ENCODE measurements at places on chromosomes 12 and 14.

DNA sequence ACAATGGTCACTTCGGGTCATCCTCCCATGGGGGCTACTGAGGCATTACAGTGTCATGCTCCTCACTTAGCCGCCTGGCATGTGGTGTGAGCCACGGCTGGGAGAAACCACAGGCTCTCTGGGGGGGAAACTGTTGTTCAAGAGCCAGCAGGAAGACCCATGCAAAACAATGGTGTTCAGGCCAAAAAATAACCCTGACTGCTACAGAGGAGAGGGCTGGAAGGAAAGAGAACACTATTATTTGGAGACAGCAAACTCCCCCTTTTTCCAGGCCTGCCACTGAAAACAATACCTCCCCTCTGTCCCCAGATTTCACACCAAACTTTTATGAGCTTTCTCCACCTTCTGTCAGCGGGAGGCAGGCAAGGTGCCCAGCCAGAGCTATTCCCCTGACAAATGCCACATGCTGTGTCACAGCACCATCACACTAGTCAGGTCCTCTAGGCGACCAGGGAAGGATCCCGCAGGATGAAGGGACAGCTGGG, 83.7 kb downstream of the CHGA start:
- DNase-seq = no peak

- no peak for DNase-seq
Measured at GRCh38 chr14:67595392-67595791, 4.7 kb downstream of the PIGH start.

DNA sequence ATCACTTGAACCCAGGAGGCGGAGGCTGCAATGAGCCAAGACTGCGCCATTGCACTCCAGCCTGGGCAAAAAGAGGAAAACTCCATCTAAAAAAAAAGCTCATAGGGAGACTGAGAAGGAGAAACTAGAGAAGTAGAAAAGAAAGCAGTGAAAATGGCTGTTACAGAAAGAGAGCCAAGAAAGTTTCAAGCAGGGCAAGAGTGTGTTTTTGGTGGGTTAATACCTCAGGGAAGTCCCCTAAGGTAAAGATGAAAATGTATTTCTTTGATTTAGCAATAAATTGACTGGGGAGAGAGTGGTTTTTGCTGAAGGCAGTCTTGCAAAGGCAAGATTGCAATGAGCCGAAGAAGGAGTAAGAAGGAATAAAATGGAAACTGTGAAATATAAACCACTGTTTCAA, 10.0 kb upstream of the DUSP16 start:
- no peak for DNase-seq

DNA sequence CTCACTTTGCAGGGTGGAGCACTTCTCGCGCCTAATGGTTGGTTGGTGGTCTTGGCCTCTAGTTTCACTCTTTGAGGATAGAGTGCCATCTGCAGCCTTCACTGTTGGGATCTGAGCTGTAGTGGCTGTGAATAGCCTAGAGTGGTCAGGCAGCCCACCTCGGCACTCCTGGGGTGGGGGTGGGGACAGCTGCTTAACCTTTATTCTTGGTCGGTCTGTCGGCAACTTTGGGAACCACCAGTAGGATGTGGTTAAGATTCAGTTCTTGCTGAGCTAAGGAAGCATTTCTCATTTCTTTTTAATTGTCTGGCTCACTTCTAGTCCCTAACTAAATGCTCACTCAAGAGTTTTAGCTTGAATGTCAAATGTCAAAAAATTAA, 21.1 kb downstream of the TMBIM6 start:
- DNase-seq = no peak

DNA sequence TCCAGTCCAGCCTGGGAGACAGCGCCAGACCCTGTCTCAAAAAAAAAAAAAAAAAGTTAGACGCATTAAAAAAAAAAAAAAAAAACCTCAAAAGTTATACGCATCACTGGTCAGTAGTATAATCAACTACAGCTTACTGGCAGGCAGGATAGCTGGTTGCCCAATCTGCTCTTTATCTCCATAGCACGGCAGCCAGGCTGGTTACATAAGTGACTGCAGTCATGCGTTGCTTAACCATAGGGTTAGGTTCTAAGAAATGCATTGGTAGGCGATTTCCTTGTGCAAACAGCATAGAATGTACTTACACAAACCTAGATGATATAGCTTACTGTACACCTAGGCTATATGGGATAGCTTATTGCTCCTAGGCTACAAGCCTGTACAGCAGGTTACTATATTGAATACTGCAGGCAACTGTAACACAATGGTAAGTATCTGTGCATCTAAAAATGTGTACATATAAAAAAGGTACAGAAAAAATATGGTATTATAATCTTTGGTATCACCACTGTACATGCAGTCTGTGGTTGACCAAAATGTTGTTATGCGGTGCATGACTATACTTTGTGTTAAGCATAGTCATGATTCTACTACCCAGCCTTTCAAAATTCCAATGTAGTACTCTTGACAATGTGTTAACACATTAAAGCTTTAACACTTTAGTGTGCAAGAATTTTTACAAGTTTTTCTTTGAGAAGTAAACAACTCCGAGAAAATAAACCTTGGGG, 8.1 kb downstream of the L2HGDH start:
- DNase-seq = no peak

DNA sequence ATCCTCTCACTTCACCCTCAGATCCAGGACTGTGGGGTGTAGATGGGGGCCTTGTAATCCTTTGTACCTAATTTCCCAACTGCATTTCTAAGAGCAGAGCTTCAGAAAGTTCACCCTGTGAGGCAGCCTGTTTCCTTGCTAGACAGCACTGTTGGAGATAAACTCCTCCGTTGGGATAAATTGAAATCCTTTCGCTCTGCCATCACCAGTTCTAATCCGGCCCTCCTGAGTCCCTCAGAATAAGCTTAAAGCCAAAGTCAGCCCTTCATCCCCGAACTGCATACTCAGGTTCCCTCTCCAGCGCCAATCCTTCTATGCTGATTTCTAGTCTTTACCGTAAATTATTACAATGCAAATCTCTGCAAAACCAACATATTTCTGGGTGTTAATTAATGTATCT, 114.7 kb downstream of the PRMT8 start:
- no peak for DNase-seq

DNA sequence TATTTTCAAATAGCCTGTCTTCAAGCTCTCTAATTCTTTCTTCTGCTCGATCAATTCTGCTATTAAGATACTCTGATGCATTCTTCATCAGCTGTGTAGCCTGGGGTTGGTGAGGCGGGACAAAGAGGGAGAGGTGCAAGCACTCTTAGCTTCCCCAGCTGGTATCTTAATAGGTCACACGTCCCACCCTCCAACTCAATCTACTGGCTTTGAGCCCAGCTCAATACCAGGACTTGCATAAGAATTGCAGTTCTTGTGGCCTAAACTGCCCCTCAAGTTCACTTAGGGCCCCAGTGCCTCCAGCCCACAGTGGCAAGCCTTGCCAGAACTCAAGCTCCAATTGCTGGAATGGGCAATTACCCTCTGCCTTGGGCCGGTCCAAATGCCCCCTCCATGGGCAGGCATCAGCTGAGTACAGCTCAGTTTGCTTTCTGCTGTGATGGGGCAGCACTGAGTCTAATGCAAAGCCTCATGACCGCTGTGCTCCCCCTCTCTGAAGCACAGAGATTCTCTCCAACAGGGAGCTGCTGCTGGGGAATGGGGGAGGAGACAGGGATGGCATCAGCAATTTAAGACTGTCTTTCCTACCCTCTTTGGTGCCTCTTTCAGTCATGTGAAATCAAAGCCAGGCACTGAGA, 5.6 kb upstream of the SPATA7 start:
- DNase-seq = no peak

GRCh38 chr14:105203057-105203531, 22.0 kb upstream of the NUDT14 start:
- peak; percentile 86 for DNase-seq

GRCh38 chr14:89648510-89648909, 231.5 kb upstream of the FOXN3 start:
- DNase-seq = no peak

GRCh38 chr12:34022079-34022830, at the start of gene ALG10:
Gene ALG10 (plus strand): TSS chr12:34022496. CDS start chr12:34022600, 104 bp downstream.
- peak; percentile 74 for DNase-seq

DNA sequence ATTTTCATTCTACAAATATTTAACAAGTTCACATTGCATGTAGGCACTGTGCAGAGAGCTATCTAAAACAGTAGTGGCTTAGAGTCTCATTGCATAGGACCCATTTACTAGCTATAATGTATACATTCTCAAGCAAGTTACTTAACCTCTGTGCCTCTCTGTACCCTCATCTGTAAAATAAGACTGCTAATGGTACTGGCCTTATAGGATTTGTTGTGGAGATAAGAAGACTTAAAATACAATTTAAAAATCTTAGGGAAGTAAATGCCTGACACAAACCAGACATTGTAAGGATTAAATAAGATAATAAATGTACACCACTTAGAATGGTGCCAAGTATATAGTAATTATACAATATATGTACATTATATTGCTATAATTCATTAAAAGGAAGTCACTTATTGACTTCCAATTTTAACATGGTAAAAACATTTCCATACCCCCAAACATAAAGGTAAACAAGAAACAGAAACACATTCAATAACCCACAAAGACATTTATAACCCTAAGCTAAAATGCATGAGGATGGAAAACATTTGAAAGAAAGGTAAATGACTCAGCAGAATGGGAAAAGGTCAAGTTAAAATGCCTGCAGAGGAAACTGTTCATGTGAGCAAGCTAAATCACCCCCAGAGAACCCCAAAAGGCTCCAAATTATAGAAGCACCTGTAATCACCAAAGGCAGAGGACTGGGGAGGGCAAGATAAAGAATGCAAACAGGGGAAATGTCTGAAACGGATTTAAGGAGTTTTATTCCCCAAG, 30.8 kb downstream of the RPS6KA5 start:
- DNase-seq = no peak

GRCh38 chr12:52213564-52214420, 19.3 kb upstream of the KRT7 start:
- DNase-seq = peak; percentile 88

GRCh38 chr14:31229638-31230572, 22.3 kb upstream of the HECTD1 start:
- DNase-seq = peak; percentile 50

DNA sequence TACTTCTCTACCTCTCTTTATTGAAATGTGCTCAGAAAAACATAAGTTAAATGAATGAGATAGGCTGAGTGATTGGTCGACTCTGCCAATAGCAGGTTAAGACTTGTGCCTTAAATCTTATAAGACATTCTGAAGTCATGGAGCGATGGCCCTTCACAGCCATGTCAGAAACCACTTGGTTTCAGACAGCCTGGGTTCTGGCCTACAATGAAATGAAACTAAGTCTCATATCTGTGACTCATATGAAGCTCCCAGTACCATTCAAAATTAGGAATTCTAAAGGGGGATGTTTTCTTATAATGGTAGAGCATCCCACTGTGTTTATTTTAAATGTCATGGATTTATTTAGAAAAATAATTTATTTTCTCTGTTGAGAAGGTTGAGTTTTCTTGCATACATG, 42.6 kb downstream of the PLXNC1 start:
- DNase-seq = no peak

DNA sequence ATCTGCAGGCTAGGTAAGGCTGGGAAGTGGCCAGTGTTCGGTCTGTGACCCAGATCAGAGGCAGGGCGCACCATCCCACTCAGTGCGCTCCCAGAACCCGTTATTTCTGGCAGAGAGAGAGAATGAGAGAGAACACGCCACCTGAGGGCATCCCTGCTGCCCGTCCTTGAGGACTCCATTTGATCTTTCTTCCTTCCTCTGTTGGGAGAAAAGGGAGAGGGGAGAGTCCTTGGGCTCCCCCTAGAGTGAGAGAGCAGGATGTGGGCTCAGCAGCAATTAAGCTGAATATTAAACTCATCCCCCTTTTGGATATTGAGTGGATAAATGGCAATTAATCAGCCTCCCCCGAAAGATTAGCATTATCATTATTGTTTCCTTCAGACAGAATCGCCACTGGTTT, 70.6 kb downstream of the IFT43 start:
- peak; percentile 36 for DNase-seq

- no peak for DNase-seq
Measured at GRCh38 chr12:56385873-56386272, 23.2 kb upstream of the APOF start.

DNA sequence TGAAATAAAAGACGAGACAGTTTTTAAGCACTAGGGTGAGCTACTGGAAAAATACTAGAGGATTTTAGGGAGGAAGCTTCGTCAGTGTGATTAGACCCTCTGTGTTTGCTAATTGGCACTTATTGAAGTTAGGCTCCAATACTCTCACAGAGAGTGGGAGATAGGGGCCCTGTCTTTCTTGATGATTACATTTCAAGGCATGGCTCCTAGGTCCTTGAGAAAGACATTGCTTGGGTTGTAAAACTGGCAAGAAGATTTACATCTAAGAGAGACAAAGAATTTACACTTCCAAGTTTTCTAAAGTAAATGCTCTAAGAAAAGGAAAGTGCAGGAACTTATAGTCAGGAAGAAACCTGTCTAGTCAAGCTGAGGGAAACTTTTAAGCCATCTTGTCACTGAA, 183.2 kb downstream of the C12orf50 start:
- DNase-seq = no peak

DNA sequence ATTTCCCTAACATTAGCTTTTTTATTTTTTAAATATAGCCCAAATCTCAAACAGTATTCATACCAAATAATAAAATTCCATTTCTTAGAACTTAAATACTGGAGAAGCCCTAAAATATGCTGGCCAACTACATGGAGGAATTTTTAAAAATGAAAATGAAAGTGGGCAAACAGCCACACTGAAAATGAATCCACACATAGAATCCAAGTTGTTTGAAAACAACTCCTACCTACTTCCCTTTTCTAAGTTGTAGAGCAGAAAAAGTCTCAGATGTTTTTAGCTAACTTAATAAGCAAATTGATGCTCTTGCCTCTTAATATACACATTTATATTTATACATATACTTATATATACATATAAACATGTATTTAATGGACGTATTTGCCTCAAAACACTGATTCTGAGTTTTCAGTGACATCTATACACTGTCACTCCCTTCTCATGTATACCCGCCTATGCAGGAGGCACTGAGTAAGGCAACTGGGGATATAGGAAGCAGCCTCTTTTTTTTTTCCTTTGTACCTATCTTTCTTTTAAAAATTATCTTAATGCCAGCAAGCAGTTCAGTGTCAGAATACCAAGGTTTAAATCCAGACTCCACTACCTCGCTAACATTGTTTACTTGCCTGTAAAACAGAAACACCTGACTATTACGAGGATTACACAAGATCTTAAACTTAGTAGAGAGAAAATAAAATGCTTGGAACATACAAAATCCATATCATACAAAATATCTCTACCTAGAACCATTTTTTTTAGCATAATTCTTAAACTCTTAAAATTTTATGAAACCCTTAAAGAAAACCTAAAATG, 13.3 kb downstream of the DICER1 start:
- no peak for DNase-seq

DNA sequence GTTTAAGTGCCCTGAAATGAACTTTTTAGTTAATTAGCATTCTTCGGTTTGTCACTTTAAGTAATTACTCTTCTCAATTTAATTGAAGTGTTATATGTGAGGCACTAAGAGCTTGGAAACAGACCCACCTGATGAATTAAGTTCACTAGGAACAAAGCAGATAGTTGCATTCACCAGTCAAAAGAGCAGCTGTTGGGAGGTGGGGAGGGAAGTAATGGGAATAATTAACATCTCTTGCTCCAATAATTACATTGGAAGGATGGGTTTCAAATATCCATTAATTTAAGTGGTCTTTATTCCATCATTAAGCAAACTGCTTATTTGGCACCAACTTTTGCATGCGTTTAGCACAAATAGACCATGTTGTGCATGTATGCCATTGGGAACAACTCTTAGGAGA, 667.2 kb downstream of the GALC start:
- DNase-seq = no peak

GRCh38 chr12:51721282-51721940, 127.1 kb downstream of the FIGNL2 start:
- DNase-seq = no peak

- no peak for DNase-seq
Measured at GRCh38 chr14:55074662-55075061, 23.2 kb downstream of the MAPK1IP1L start.

- DNase-seq = no peak
Measured at GRCh38 chr12:129607756-129608155, 296.1 kb downstream of the TMEM132D start.
